Stimulated activated CD8-positive, alpha-beta memory T cell treated with anti-CD3 and anti-CD28 coated beads, Interleukin-4, amount 100 ng/mL, for 1 hour (primary cell): ENCODE measurements at places on chromosomes 5 and 9.

DNA sequence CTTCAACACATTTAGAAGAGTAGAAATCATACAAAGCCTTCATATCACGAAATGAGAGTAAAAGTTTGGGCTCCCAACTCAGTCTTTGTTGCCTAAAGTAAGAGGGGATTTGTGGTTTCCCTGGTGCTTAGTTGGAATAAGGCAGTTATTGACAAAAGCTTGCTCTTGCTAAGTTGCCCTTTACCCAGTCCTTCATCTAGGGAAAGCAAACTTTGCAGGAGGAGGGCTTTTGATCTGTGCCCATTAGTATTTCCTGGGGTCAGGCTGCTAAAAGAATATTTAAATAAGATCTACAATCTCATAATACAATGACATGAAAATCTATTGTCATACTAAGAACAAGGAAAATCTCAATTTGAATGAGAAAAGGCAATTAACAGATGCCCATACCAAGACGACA, 84.1 kb upstream of the ACO1 start:
- DNase-seq = no peak

GRCh38 chr5:35822511-35822910, 34.2 kb upstream of the IL7R start:
- DNase-seq = no peak

DNA sequence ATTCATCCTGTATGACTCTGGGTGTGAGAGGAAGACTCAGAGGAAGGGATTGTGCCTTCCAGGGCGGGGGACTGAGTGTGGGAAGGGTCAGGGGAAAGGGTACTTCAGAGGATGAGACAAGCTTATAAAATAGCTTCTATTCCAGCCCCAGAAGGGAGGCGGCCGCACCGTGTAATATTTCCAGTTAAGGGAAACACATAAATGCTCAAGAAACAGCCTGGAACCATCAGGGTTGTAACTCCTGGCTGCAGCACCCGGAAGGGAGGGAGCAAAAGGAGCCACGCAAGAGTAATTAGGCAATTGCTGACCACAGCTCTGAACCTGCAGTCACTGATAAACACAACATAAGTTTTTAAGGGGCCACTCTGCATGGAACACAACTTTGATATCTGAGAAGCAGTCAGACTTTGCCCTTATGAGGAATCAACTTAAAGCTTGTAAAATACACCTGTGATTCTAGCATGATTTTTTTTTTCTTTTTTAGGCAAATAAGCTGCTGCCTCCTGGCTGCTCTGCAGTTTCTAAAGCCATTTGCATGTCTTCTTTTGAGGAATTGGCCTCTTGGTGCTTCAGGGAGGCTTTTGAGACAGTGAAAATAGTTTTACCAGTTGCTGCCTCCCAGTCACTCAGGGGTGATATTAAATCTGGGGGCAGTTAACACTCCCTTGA, 382.7 kb downstream of the ENC1 start:
- no peak for DNase-seq

DNA sequence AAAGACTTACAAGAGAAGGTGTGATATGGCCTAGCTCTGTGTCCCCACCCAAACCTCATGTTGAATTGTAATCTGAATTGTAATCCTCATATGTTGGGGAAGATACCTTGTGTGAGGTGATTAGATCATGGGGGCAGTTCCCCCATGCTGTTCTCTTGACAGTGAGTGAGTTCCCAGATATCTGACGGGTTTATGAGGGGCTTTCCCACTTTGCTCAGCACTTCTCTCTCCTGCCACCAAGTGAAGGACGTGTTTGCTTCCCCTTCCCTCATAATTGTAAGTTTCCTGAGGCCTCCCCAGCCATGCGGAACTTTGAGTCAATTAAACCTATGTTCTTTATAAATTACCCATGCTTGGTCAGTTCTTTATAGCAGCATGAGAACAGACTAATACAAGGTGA, 49.0 kb downstream of the CDO1 start:
- DNase-seq = no peak

- no peak for DNase-seq
These were observed 92.9 kb downstream of the INIP start for GRCh38 chr9:112624711-112625707.

GRCh38 chr5:159805021-159805420, 111.3 kb upstream of the ADRA1B start:
- DNase-seq = no peak

- no peak for DNase-seq
These were observed 33.2 kb upstream of the GOLPH3 start for GRCh38 chr5:32207355-32207634.

GRCh38 chr9:28899926-28900325, 1326.6 kb upstream of the C9orf72 start:
- DNase-seq = no peak

DNA sequence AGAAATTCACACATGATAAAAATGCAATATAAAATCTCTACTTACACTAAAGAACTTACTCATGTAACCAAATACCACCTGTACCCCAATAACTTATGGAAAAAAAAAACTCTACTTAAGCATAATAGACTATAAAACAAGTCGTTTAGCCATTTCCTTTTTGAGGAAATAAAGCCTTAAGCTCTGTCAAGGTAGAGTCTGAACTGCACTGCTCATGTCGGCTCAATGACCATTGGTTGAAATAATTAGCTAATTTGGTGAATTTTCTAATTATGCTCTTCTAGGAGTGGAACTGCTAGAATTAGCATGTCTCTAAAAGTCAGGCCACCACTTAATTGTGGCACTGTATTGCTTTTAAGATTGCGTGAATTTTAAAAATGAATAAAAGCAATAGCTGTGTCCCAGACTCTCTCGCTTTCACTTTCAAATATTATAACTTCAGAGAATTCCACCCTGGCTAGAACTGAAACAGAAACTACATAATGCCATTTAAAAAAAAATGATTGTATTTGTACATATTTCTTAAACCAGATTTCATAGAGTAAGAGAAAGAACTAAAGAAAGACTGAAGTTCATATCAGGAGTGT, 113.0 kb upstream of the PCA3 start:
- DNase-seq = no peak

- DNase-seq = no peak
These were observed 180.8 kb downstream of the TMEM232 start for GRCh38 chr5:110545716-110546115.

DNA sequence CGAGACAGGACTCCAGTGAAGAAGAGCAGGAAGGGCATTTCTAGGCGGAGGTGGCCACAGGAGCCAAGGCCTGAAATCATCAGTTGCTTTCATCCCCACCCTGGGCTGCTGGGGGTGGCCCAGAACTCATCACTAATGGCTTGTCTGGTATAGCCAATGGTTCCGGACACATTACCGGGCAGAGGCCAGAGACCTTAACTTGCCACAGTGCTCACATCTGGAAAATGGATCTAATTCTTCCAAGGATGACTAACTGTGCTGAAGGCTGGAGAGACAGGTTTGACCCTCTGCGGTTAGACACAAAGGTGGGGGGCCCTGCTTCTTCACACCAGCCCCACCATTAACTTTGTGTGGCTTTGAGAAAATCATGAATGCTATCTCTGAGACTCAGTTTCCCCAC, 6.2 kb upstream of the COL27A1 start:
- DNase-seq = no peak

GRCh38 chr5:141636106-141636412, 590 bp downstream of the HDAC3 start:
- no peak for DNase-seq

DNA sequence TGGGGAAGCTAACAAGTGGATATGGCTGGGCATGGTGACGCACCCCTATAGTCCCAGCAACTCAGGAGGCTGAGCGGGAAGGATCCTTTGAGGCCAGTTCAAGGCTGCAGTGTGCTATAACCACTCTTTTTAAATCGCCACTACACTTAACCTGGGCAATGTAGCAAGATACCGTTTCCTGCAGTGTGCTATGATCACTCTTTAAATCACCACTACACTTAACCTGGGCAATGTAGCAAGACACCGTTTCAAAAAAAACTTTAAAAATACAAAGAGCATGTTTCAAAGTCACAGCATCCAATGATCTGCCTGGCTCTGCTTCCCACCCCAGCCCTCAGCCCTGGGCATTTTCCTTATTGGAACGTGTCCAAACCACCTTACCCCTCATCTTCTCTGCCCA, 14.5 kb downstream of the GRHPR start:
- no peak for DNase-seq

DNA sequence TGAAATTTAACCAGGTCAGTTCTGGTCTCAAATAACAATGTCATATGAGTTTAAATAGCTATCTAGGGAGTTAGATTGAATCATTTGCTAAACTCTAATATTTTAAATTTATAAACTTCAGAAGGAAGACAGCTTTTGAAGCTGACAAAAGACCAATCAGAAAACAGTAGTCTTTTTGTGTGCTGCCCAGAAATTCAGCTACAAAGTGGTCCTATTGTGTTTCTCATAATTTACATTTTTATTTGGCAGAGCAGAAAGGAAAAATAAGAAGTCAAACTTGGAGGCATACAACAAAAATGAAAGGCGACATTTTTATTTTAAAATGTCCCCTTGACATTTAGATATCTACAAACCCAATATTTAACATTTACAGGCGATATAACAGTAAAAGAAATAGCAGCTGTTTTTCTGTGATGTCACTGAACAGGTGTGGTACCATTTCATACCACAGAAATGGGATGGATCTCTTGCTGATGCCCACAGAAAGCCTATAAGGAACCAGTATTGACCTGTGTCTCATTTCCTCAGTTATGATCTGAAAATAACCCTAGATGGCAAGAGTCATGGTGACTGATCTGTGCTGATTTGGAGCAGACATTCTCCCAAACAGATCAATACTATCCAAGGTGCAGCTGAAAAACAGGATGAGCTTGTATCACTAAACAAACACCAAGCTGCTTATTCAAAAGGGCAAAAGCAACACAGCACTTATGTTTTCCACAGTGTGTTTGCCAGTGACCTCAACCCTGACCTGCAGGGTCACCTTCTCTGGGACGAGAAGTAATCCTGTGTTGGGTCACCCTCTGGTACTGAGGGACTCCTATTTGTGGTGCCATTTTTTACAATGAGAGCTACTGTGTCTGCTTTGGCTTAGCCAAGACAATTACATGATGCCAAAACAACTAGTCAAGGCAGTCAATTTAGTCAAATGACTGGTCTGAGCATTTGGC, 3.6 kb upstream of the FST start:
- DNase-seq = no peak

DNA sequence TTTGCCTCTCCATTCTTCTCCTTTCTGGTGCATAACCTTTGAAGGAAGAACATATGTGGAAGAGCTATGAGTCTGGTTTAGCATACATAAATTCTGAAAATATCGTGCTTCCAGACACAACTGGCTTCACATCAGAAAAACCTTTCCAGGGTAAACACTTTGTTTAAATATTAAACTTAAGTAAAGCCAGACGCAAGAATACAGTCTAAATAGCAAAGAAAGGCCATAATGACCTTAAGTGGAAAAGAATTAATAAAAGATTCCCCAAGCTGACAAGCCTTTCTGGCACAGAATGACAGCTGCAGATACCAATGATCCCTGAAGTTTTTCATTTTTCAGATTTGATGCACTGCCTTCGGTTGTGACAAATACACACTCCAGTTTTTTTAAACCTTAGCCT, 13.5 kb upstream of the TSSK1B start:
- DNase-seq = no peak

GRCh38 chr9:529731-530130, 311.8 kb upstream of the DMRT1 start:
- DNase-seq = no peak

DNA sequence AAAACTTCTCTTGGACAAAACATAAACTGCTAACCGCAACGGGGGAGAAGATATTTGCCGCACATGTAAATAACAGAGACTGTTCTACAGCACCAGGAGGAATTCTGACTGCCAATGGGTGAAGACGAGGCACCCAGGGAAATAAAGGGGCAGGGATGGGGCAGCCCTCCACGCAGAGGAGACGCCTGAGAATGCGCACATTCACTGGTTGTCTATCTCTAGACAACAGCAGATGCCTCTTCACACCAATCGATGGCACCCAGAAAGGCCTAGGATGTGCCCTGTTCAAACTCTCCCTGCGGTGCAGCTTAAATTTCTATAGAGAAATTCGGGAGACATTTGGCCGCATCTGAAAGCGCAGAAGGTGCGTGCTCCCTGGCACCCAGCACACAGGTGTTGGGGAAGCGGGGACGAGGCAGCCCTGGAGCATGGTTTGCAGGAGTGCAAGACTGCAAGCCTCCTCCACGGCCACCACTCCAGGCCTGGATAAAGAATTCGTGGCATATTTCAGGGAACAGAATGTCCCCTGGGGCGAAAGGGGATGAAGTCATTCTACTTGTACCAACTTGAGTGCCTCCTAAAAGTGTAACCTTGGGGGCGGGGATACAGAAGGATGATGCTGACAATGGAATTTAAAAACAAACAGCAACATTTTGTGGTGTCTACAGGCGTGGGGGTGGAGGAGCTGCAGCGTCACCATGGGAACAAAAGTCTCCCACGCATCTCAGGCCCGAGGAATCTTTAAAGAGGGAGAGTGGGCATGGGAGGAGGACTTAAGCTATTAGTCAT, 6.3 kb upstream of the IRX2 start:
- DNase-seq = no peak

GRCh38 chr5:55568654-55569512, 34.1 kb upstream of the PLPP1 start:
- no peak for DNase-seq

DNA sequence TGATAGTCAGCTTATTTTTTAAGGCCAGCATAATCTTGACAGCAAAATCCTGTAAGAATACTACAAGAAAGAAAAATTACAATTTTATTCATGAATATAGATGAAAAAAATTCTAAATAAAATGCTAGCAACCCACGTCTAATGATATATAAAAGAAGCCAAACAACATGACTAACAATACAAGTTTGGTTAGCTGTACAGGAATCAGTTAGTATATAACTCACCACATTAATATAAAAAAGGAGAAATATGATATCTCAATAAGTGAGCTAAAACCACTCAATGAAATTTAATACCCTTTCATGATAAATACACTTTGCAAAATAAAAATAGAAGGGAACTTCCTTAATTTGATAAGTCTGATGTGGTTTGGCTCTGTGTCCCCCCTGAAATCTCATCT, 139.7 kb upstream of the MAN2A1 start:
- DNase-seq = no peak

GRCh38 chr9:80555782-80556325, 984.1 kb downstream of the TLE4 start:
- no peak for DNase-seq

DNA sequence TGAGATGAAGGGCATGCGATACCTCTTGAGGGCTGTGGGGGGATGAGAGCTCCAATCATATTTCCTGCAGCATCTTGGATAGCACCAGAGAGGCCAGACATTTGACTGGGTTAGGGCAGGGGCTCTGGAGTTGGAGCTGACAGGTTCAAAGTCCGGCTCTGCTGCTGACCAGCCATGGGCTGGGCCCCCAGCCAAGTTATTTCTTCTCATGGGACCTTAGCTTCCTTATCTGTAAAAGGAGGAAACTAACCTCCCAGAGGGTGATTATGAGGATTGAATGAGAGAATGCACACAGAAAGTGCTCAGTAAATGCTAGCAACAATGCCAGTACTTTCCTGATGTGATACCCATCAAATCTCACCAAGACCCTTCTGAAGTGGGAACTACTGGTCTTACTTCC, 65.2 kb upstream of the SLC25A51 start:
- no peak for DNase-seq

DNA sequence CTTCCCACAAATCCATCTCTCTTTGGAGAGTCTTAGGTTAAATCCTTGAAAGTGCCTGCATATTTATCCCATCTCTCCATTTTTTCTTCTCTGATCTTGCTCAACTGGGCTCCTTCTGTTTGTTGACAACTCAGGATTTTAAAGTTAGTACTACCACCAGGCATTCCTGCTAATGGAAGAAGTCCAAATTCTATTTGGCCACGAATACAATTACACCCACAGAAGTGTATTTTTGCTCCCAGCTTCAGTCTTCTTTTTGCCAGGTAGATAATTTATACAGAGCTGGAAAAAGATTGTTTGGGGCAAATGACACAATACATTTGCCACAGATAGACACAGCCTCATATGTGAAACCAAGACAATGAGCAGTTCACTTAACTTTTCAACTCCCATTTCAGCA, 74.8 kb downstream of the CETN3 start:
- no peak for DNase-seq
